Amygdala (tissue), 56 donors: ENCODE measurements at places on chromosomes 6 and 20.

DNA sequence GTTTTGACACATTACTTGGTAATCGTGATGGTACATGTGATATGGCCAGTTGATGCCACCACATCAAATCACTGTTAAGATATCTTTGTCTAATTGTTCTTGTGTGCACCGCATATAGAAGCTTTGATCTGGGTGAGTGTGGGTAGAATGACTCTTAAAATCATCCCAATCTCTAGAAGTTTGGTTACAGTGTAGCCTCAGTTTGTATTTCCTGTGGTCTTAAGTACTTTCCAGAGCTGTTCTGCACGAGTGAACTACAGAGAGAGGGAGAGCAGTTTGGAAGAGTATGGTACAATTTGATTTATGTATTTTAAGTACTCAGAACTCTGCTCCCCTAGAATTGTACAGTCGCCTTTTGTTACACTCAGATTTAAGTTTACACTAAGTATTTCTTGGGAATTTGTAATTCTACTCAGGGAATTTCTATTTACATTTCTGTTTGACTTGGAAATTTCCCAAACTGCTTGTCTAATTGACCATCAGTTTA, 37.5 kb downstream of the SNX9 start:
- DNase-seq, result no peak

- no peak for DNase-seq
Measured at GRCh38 chr20:9141921-9142320, 73.0 kb downstream of the PLCB4 start.

DNA sequence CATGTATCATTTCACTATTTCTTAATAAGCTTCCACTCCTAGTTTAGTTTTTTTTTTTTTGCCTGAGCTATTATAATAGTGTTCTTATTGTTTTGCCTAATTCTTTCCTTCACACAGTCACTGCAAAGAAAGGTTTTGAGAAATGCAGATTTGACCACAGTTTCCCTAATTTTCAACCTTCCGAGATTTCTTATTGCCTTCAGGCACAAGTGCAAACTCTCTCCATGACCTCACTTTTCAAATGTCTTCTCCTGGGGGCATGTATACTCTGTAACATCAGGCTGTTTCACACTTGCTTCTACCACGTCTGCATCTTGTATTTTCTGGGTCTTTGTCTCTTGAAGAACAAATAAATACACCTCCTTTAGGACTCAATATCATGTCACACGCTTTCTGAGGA, 339.0 kb upstream of the CITED2 start:
- DNase-seq, result no peak

DNA sequence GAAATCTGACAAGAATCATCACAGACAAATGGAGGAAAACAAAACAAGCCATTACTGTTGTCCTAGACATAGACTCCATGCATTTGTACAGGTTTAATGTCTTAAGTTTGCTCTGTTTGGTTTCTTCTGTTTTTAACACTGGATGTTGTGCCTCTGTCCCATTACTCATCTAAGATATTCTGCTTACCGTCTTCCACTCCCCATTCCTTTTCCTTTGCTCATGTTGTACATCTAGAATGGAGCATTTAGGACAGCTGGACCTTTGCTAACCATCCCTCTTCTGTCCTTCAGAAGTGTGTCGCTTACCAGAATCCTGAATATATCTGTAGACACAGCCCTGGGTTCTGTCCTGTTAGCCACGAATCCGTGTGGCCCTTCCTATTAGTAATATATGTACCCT, 35.2 kb downstream of the RAB22A start:
- DNase-seq, result no peak

GRCh38 chr20:15612198-15612597, 961.0 kb downstream of the KIF16B start:
- no peak for DNase-seq

- no peak for DNase-seq
Measured at GRCh38 chr6:155939253-155939652, 483.6 kb upstream of the NOX3 start.

DNA sequence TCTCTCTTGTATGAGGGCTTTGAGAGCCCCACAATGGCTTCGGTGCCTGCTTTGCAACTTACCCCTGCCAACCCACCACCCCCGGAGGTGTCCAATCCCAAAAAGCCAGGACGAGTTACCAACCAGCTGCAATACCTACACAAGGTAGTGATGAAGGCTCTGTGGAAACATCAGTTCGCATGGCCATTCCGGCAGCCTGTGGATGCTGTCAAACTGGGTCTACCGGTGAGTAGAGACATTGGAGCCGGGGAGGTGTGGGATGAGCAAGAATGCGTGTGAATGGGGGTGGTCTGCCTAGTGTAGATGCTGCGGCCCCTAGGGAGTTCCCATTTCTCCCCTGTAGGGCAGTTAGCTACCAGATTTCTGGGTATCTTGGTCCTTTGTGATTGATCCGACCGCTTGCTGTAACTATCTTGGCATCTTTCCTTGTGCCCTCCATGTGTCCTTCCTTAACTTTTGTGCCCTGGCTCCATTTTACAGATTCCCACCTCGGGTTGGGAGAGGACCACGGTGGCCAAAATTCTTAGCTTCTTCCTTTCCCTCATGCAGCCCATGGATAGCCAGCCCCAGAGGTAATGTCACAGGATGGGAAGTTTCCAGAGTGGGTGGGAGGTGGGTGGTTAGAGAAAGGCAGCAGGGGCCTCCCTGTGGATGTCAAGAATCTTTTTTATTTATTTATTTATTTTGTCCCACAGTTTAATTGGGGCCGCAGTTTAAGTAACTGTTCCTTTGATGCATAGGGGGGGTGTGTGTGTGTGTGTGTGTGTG, 6.3 kb downstream of the BRD2 start:
- DNase-seq, result no peak

DNA sequence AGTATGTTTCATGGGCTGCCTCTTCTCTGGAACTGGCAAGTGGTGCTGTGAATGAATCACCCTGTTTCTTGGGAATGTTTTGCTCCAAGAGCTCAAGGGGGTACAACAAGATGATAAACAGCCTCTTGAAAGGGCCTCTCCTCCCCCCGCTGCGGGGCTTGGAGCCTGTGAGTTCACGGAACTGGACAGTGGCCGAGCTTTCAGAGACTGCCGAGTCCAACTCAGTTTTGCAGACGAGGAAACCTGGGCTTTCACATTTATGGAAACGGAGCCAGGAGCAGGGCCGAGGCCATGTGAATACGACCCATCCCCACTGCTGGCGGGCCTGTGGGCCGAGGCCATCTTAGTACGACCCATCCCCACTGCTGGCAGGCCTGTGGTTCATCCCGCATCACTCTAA, 18.2 kb upstream of the SRC start:
- no peak for DNase-seq

DNA sequence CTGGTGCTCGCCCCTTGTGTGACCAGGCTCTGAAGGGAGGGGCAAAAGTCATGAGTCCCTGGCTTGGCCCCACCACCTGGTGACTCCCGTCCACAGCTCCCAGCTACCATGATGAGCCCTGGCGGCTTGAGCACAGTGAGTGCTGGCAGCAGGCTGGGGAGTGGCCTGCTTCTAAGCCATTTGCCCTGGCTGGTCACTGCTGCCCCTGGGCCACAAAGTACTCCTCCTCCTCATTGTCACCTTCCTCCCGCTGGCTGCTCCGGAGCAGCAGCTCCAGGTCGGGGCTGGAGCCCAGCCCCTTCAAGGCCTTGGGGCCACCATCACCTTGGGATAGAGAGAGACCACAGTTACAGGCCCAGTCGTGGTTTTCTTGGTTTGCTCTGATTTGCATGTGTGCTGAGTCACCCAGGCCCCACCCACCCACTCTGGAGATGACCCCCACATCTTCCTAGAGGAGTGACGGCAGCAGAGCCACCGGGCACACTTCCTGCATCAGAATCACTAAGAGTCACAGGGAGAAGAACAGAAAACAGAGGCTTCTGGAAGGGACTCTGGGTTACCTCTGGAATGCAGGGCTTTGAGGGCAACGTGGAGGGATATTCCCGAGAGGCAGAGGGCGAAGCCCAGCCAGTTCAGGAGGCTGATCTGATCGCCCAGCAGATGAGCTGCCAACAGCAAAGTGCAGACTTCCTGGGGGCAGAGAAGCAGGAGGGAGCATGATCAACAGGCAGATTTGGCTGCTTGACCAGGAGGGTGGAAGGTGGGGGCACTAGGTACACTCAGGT, 42.1 kb upstream of the CDH22 start:
- no peak for DNase-seq

DNA sequence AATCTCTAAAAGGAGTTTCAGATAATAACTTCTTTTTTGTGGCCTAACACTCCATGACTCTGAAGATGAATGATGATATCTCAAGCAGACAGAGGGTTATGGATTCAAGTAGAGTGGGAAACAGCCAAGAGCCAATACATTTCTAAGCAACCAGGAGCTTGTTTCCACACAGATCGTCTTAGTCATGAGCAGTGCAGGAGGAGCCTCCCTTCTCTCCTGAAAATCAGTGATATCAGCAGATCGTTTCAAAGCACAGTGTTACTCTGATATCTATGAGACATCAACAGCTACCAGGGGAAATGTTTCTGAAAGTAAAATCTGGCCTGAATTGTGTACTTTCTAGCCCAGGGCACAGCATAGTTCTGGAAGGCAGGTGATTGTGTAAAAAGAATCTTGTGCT, 11.5 kb downstream of the ADGRG6 start:
- DNase-seq, result no peak

DNA sequence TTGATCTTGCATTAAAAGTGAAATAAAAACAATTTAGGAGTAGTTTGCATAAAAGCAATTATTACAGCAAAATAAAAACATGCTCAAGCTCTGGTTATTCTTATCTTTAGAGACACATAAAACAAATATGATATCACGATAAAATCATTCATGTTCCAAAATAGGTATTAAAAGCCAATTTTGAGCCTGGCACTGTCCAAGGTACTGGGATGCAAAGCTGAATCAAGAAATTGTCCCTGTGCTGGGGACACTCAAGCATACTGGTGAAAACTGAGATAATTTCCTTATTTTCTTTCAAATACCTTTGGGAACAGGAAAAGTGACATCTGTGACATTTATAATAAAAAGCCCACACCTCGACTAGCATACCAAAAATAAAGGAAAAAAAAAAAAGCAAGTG, 931 bp upstream of the MTCL3 start:
- DNase-seq, result no peak

GRCh38 chr6:145018027-145018426, 717.3 kb downstream of the EPM2A start:
- no peak for DNase-seq

DNA sequence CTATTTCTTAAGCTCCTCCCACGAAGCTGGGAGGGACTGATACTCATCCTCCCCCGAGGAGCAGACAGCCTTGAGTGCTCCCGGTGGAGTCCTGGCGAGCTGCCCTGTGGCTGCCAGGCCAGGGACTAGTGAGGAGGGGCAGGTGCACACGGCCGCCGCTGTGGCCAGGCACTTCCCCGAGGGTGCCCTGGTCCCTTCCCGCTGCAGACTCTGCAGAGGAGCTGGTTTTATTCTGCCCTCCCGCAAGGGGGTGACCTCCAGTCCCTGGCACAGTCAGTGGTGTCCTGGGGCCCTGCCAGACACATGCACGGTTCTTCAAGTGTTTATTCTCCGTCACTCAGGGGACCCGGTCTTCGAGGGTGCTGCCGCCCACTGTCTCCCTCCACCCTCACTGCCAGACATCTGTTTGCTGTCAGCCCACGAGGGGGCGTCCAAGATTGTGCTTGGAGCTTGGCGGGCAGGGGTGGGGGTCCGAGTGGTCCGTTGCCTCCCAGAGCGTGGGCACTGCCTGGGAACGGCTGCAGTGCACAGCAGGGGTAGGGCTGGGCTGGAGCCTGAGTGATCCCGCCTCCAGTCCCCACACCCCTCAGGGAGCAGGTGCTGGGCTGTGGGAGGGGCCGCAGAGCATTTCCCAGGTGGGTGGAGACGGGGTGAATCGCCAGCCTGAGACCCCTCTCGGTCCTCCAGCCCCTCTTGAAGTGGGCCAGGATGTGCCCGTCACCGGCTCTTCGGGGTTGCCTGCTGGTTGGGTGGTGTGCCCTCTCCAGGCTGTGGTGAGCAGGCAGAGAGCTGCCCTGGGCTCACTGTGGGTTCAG, 3.1 kb upstream of the CABLES2 start:
- DNase-seq, result no peak

GRCh38 chr20:23783447-23783846, 32.7 kb upstream of the CST1 start:
- no peak for DNase-seq

- DNase-seq, result no peak
Measured at GRCh38 chr6:89122625-89123024, 4.8 kb upstream of the SRSF12 start.

DNA sequence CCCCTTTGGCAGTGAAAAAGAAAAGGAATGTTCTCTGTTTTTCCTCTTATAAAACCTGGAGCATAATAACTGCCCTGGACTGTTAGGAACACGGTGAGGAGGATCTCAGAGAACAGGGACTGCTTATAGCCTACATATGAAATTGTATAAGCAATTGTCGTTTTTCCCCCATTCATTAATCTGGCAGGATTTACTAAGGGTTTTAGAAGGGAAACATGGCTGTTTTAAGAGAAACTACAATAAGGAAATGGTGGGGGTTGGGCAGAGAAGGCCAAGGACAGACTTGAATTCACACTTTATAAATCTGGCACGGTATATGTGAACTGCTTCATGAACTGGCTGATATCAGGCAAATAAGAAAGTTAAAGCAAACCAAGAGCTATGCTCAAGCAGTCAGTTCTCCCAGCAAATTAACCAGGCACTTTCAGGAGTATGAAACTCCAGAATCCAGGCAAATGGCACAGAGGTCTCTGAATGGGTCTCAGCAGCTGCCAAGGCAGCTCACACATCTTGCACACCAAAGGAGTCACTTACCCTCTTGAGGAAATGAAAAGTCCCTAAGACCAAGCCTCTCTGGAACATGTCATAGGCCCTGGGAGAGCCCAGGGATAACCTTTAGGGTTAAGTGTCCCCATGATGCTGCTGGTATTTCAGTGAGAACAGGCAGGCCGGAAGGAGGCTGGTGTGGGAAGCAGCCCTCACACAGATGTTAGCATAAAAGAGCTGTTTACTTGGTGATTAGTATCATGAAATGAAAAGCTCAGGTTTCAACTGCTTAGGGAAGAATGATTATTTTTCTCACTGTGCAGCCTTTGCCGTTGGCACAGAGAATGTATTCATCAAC, 260.5 kb upstream of the MARCKS start:
- no peak for DNase-seq

DNA sequence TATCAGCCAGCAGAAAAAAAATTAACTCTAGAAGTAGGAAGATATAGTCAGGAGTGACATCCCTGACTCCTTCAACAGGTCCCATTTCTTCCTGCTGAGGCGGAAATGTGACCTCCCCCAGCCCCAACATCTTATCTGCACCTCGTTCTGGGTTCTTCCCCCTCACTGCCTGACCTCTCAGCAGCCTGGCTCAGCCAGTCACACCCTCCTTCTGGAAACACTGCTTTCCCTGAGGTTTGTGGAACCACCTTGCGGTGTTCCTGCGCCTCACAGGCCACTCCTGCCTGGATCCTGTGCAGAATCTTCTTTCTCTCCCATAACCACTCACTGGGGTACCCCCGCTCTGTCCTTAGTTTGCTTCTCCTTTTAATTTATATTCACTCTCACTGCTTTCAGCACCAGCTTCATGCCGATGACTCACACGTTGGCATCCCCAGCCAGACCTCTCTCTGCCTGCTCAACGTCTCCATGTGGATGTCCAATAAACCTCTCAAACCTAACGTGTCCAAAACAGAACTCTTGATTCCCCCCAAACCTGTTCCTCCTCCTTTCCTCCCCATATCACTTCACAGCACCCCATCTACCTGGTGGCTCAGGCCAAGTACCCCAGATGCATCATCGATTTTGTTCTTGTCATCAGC, 222.8 kb upstream of the PLN start:
- no peak for DNase-seq
